ENCODE measurements at places on chromosomes 1 and 21.

GRCh38 chr1:170592591-170593111 lies 60.7 kb downstream of the GORAB start:
- DNase-seq = peak; percentile 70

DNA sequence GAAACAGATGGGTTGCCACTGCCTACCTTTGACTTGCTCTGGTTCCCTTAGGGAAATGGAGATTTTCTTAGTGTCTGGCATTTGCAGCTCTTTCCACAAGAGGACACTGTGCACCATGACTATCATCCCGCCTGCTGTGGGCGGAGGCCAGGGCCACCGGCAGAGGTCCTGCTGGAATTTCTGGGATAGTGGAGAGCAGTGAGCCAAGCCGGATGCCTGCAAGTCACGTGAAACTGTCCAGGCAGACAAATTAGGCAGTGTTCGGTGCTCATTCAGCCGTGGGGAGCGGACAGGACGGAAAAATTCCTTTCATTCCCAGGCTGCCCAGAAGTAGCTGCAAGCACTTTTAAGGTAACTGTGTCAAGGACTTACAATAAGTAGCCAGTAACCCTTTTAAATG lies 43.4 kb downstream of the IGSF5 start:
- DNase-seq = peak; percentile 84

GRCh38 chr1:184820956-184821355 lies 66.3 kb upstream of the EDEM3 start:
- DNase-seq = peak; percentile 30

DNA sequence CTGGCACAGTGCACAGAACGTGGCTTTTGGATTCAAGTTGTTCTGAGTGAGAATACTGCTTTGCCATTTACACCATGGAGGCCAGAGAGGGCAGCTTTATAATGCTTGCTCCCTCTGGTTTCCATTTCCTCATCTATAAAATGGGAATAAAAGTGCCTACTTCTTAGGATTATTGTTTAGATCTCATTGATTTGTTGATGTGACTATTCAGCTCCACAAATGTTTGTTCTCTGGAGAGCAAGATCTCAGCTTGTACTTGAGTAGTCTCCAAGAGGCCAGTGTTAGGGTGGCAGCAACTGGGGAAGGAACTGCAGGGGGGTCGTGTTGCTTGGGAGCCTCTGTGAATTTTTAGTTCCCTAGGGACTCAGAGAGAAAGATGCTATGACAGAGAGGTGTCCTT lies 55.2 kb downstream of the YARS1 start:
- no peak for DNase-seq

- DNase-seq = no peak
These were observed 121.0 kb downstream of the VAV3 start for GRCh38 chr1:107843989-107844388.

DNA sequence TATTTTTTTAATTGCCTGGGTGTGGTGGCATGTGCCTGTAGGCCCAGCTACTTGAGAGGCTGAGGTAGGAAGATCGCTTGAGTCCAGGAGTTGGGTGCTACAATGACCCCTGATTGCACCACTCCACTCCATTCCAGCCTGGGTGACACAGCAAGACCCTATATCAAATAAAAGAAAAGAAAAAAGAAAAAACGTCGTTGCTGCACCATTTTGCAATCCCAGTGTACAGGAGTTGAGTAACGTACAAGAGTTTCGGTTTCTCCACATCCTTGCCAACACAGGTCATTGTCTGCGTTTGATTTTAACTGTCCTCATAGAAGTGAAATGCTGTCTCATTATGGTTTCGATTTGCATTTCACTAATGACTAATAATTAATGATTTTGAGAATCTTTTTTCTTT lies 7.9 kb downstream of the ZNF684 start:
- DNase-seq = no peak

- DNase-seq = no peak
These were observed 22.3 kb downstream of the XCL2 start for GRCh38 chr1:168521401-168522000.

DNA sequence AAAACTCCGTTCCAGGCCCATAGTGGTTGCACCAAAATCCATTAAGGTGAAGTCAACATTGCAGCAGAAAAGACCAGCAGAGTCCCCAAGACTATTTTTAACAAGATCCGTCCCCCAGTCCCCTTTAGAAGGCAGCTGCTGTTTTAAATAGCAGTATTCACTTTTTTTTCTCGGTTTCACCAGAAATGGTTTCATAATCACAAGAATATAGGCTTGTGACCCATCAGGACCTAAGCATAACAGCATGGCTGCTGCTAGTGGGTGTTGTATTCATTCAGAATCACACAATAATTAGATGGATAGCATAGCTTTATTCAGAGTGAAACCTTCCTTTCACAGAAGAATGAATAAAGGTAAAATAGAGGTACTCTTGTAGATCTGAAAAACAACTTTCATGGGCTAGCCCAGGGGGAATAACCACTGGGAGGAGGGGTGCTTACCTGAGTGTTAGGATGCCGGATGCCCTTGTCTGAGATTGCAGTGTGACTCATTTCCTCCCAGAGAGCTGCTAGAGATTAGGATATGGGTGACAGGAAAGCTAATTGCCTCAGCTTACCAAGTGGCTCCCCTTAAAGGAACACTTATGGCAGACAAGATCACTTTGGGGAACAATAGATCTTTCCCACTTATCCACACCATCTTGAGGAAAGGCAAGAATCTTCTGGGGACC lies 35.0 kb downstream of the ACKR1 start:
- DNase-seq = no peak

DNA sequence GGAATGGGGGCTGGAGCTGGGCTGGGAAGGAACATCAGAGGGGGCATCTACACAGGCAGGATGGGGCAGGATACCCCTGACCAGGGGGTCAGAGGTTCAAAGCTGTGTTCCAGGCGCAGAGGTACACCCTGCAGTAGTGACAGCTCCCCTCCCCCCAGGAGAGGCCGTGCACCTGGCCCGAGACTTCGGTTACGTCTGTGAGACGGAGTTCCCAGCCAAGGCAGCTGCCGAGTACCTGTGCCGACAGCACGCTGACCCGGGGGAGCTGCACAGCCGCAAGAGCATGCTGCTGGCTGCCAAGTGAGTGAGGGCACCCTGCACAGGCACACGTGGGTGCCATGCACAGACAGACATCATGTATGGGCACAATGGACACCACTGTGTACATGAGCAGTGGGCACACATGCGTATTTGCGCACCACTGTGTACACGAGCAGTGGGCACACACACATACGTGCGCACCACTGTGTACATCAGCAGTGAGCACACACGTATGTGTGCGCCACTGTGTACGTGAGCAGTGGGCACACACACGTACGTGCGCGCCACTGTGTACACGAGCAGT lies 17.4 kb downstream of the TFAP2E start:
- DNase-seq = no peak

DNA sequence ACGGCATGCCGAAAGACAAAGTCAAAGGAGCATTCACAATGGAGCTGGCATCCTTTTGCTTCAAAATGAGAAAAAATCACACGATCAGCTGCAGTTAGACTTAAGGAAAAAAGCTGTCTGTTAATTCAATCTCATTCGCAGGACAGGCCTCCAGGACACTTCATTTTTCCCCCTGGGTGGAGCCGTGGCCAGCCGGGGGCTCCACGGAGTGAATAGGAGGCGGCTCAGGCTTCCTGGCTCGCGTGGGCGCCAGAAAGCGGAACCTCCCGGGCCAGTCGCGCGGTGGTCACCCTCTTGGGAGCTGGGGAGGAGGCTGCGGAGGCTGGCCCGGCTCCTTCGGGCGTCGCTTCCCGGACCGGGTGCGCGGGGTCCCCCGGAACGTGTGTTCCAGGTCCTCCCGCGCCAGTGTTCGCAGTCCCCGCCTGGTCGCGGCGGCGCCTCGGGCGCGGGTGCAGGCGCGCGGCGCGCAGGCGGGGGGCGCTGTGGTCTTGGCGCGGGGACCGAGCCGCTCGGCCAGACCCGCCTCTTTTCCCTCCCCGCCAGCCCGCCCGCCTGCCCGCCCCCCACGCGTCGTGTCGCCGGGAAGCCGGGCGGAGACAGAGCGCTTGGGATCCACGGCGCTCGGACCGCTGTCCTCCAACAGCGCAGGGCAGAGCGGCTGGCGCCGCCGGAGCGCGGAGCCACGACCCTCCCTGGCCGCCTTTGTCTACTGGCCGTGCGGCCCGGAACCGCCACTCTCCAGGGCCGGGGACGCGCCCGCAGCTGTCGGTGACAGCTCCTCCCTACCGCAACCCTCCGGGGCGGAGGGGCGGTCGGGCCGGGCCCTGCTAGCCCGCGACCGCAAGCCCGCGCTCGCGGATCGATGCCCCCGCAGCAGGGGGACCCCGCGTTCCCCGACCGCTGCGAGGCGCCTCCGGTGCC lies at the start of gene RHOU:
Gene RHOU (plus strand): TSS at position 599 of the 921 bp plus-strand sequence. CDS start 264 bp downstream, at position 863.
- DNase-seq = peak; percentile 61

- DNase-seq = no peak
These were observed 371.7 kb downstream of the PTPRC start for GRCh38 chr1:199010492-199010891.

DNA sequence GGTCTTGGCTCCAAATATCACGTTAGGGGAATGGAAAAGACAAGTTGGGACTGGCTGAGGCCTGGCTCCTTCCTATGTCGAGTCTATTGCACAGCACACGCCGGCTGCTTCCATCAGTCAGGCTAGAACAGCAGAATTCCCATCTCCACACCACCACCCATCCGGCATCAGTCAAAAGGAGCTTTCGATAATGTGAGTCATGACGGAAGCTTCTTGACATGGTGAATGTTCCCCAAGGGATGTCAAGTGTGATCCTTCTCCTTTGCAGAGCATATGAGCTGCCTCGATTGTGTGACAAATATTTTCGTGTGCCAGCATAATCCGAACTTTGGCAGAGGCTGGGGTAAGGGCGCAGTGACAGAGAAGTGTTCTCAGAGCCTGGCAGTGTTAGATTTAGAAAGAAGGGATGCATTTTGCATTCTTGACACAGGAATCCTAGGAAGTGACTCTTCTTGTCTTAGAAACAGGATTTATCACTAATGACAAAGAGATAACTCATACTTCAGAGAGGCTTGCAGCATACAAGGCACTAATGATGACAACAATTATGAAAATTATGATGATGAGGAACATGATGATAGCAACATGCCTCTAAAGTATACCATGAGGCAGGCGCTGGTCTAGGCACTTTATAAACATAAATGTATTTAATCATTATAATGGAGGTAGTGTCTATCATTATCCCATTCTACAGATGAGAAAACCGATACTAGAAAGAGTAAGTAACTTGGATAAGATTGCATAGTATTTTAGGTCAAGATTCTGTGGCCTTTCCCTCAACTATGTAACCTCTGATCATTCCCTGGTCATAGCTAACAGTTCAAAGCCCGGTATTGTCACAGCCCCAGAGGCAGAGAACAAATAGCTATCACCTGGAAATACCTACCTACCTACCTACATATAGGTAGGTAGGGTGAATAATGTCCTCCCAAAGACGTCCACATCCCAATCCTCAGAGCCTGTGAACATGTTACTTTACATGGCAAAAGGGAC lies 135.0 kb downstream of the KCNJ6 start:
- peak; percentile 33 for DNase-seq

DNA sequence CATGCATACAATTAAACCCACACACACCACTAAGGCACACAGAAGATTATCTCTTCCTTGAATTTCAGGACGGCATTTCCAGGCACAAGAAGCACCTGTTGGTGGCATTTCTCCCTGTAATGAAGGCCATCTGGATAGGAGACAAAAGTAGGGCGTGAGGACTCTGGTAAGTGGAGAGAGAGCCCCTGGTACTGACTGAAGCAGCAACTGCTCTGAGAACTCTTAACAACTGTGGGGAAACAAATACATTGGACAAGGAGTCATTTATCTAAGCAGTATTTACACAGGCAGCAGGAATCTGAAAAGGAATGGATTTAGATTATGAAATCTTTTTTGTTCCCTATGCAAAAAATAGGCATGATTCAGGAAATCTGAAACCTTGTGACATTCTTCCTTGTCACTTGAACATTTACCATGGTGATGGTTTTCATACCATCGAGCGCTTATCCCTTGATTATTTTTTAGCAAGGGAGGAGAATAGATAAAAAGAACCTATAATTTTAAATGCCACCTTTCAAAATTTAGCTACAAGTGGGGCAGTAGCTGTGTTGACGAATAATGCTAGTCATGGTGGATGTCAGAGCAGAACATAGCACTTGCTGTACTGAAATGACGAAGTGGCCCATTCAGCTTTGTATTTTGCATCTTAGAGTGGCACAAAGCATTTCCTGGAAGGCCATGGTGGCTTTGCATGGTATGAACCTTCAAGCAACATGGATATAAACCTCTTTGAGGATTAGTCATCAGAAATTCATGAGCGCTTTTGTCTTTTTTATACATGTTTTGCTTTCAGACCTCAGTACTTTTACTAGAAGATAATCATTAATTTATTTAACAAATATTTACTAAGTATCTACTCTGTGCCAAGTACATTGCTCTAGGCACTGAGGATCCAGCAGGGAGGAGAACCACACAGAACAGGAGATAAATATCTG lies 362.0 kb downstream of the ADGRL2 start:
- peak; percentile 34 for DNase-seq

- no peak for DNase-seq
These were observed 8.3 kb downstream of the TEX35 start for GRCh38 chr1:178521241-178521640.

- DNase-seq = peak; percentile 85
These were observed 9.1 kb downstream of the IFI6 start for GRCh38 chr1:27662707-27663393.

DNA sequence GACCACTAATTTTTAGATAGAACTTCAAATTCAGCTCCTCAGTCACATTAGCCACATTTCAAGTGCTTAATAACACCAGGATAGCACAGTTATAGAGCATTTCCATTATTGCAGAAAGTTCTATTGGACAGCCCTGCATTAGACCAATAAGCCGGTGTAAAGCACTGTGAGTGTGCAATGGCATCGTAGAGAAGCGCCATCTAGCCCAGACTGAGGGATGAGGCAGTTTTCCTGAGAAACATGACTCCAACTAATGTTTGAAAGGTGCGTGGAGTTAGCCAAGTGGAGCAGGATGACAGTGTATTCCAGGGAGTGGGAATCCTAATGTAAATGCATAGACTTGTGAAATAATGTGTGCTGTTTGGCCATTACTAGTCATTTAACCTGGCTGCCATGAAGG lies 7.7 kb downstream of the RPE65 start:
- DNase-seq = no peak

DNA sequence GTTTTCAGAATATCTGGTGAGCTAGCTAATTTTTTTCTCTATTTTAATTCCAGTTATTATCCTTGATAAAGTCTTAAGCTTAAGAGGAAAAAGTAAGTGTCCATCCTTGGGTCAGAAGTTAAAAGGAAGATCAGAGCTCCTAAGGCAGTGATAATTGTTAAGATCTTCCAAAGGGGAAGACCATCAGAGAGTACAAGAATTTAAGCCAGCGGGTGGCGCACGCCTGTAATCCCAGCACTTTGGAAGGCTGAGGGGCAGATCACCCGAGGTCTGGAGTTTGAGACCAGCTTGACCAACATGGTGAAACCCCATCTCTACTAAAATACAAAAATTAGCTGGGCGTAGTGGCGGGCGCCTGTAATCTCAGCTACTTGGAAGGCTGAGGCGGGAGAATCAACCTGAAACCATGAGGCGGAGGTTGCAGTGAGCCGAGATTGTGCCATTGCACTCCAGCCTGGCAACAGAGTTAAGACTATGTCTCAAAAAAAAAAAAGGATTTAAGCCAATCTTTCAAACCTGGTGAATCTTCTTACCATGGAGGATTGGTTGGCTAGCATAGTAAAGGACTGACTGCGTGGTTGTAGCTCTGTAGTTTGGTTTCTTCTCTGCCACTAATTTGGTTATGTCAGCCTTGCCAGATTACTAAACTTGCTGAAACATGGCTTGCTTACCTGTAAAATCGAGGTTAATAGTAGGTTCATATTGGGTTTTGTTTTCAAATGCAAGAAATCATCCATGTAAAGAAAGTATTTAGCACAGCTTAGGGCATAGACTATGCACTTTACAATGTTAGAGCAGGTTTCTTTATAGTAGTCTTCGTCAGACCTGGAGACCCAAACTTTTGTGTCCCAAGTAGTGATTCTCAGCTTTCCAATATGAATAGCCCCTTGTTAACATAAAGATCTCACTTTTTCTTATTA lies 15.9 kb downstream of the AKIRIN1 start:
- no peak for DNase-seq

All from fibroblast of skin of right biceps (primary cell).